ENCODE measurements at places on chromosomes 7 and 10. TPM values are rescaled to one million over a fixed set of nuclear protein-coding genes. Genes with fewer than 3 reads are reported as not detected.

GRCh38 chr10:51896849-51897248 is 197.5 kb upstream of the CSTF2T start:
- DNase-seq, result no peak

GRCh38 chr7:7201578-7202374 is 19.4 kb downstream of the C1GALT1 start:
- DNase-seq, result no peak

GRCh38 chr10:132407243-132407746 is 10.3 kb downstream of the PWWP2B start:
- DNase-seq, result no peak

The AZGP1 gene
- 0.74 TPM for total RNA-seq

The RPA3 gene
- 125 TPM for total RNA-seq

The TACC2 gene
- 15.7 TPM for total RNA-seq

DNA sequence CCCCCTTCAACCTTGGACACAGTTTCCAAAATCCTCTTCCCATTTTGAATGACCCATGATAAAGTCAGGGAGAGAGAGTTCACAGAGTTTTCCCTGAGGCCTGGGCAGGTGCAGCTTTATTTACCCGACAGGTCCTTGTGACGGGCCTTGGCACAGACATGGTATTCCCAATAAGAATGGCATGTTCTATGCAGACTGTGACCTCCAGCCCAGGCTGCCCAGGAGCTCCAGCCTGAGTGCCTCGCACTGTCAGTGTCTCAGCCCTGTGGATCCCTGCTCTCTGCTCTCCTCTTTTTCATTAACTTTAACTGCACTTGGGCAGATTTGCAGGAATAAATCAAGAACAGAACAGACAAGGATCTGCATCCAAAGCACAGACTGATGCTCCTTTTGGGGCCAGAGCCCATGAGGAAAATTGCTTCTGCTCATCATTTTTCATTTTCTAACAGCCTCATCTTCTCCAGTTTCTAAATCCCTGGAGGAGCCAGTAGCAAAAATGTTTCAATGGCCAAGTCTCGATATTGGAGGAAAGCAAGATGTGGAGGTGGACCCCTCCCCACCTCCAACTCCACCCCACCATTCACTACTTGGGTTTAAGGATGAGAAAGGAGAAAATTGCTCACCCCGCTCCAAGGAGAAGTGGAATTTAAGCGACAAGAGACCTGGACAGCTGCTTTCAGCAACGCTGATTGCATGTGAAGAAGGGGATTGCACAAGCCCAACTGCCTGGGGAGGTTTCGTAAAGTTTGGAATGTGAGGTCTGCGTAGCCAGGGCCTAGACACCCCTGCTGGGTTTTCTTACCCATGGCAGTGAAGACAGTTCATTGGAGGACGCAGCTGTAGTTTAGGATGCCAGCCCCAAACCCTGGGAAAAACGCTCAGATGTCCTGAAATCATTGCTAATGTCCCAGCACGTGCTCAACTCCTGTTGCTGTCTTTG is 225.9 kb downstream of the WDR11 start:
- DNase-seq, result no peak

DNA sequence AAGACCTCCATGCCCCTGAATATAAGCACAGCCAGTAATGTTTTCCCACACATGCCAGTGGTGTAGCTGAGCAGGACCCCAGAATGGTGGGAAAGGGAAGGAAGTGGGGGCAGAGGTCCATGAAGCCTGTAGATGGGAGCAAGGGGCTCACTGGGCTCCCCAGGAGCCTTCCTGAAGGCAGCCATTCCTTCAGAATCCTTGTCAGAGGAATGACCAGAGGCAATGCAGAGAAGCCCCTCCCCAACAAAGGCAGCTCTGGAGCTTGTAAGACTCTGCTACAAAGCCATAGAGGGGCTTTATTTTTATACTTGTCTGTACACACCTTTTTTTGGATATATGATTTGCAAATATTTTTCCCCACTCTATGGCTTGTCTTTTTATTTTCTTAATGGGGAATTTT is 165.0 kb upstream of the TCF7L2 start:
- DNase-seq, result no peak
